Fibroblast of skin of right quadriceps (primary cell): ENCODE measurements at places on chromosomes 1 and 21.
A peak's percentile ranks its signal among the peaks of the same experiment; 100 is the strongest.

DNA sequence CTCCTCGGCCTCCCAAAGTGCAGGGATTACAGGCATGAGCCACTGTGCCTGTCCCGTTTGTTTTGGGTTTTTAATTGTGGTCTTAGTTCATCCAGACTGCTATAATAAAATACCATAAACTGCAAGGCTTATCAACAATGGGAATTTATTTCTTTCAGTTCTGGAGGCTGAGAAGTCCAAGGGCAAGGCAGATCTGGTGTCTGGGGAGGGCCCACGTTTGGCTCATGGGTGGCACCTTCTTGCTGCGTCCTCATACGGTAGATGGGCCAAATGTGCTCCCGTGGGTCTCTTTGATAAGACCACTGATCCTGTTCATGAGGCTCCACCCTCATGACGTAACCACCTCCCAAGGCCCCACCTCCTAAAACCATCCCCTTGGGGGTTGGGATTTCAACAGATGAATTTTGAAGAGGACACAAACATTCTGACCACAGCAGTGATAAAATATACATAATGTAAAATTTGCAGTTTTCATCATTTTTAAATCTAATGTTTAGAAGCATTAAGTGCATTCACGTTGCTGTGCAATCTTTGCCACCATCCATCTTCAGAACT is 133.4 kb upstream of the ERRFI1 start:
- no peak for DNase-seq

DNA sequence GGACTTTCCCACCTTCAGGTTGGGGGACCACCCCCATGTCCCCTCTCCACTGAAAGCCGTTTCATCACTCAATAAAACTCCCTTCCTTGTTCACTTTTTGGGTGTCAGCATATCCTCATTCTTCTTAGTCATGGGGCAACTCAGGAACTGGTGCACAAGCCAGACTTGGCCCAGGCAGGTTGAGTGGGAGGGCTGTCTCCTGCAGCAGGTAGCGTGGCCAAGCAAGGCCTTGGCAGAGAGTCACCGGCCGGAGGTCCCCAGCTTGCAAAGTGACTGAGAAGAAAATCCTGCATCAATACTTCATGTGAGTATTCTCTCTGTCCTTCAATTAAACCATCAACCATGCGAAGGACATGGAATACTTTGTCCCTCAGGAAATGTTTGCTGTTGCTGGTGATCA is 148.9 kb downstream of the RHOU start:
- DNase-seq: no peak

- no peak for DNase-seq
These were observed 17.9 kb upstream of the PRSS38 start for GRCh38 chr1:227797625-227798024.

GRCh38 chr1:87053446-87053845 is 139.0 kb downstream of the HS2ST1 start:
- DNase-seq: no peak

DNA sequence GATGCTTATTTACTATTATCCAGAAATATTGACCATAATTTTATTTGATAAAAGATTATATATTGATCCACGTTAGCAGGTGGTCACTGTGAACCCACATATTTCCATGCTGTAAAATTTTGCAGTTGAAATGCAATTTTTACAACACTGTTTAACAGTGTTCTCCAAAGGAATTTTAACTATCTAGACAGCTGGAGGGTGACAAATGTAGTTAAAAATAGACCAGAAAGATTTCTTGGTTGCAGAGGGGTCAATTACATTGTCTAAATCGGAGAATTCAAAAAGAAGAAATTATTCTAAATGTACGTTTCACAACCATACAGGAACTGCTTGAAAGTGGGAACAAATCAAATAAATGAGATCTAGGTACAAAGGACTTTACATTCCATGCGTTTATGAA is 625.2 kb upstream of the NCAM2 start:
- no peak for DNase-seq

DNA sequence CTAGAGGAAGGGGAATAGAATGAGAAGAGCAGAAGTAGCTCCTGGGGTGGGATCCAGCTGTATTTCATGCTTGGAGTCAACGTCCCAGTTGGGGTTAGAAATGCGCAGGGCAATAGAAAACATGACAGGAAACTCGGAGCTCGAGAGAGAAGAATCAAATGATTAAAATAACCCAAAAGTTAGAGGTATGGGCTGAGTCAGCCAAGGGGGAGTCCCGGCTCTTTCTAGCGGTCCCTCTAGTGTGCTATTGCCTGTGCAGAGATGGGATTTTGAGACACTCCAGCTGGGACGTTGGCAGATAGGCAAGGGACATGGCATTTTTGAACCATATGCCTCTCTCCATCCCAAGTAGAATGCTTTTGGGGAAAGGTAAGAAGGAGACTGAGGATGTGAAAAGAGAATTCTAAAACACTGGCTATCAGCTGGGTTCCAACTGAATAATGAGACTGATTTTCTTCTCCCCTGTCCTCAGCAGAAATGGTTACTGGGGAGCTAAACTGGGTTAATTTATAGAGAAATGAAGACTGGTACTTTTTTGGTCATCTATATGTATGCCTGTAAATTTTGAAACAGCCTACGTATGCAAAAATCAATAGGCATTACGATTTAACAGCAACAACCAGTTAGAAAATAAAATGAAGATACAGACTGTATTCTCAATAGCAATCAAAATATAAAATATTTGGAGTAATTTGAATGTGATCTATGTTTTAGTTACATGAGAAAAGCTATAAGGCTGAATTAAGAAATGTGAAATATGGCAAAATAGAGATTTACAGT is 7.0 kb upstream of the VPS26C start:
- no peak for DNase-seq

DNA sequence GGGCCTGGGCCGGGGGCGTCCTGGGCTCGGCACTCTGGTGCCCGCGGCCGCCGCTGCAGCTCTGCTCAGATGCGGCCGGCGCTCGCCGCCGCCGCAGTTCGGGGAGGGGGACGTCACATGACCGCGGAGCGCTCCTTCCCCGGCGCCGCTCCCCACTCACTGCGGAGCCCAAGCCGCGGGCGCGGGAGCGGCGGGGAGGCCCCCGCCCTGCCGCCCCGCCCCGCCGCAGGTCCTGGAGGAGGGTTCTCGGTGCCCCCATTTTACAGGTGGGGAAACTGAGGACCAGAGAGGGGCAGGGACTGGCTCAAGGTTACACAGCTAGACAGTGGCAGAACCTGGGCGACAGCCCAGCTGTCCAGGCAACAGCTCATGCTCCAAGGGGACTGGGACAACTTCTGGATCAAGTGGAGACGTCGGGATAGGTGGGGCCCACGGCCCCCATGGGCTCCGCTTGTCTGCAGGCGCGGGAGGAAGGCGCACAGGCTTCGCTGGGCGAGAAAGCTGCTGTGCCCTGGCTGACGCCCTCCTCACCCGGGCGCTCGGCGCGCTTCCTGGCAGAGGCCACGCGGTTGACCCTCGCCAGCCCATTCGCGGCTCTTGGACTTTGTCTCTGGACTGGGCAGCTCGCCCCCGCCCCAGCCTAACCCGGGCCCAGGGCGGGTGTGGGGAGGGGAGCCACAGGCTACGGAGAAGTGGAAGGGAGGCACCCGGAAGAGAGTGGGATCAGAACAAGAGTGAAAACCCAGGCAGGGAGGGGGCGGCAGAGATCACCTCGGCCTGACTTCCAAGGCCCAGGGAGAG is at the start of gene RAP1GAP:
TSS of gene RAP1GAP (minus strand) at position 100 of the 801 bp plus-strand sequence. CDS start 49,325 bp downstream, outside the sequence.
- no peak for DNase-seq

DNA sequence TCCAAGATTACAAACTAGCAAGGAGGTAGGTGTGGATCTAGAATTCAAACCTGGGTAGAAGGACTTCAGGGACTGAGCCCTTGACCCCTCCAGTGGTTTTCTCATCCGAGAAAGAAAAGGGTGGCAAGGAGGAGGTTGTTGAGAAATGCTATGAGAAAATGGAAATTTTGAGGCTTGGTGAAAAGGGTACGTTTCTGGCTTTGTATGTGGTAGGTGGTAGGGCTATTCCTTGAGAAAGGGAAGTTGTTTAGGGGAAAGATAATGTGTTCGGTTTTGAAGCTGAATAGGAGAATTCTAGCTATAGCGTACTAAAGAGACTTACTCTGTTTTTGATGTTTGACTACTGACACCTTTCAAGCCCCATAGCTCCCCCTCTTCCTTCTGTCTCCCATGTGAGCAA is 133.8 kb downstream of the CNIH3 start:
- DNase-seq: no peak

- DNase-seq: peak; percentile 64
These were observed 20.2 kb downstream of the CLIC4 start for GRCh38 chr1:24765308-24765988.

DNA sequence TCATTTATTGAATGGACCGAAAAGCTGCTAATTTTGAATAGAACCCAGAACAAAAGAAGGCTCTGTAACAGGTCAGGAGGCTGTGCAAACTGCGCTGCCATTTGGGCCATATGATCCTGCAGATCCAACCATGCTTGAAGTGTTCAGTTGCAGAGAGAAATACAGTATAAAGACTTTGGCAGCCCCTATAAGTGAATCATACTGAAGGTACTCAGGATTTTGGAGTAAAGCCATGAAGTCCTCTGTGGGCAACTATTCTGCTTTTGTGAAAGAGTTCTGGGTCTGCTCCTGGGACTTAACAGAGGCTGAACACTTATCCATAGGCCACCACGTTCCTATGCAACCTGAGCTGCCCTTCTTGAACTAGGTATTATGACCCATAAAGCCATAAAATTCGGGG is 1613.6 kb upstream of the PRMT6 start:
- peak; percentile 10 for DNase-seq

DNA sequence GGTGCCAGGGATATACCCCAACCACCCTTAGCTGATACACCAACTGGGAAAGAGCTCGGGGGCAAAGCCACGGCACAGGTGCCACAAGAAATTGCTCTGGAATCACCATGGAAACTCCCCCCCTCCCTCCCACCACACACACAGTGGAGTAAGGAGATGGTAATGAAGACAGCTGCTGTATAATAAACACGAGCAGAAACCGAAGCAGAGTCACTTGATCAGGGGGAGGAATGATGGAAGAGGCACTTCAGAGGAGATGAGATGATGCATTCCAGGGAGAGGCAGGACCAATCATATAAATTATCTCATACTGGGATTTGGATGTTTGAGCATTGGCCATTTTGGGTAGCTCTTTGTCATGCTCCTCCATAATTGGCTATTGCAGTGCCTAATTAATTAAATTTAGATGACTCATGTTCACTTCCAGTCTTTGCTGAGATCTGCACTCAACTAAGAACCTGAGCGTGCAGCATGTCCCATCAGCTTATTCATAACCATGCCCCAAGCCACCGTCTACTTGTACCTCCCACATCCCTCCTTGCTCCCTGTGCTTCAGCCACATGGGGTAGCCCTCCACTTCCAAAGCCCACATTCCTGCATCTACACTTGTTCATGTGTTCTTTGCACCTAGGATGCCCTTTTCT is 189.5 kb downstream of the ZSCAN20 start:
- peak; percentile 66 for DNase-seq
